ENCODE measurements at places on chromosomes 13 and 19. TPM values are rescaled to one million over a fixed set of nuclear protein-coding genes. Genes with fewer than 3 reads are reported as not detected.

The COX7A1 gene
- 66.7 TPM for total RNA-seq

The CGB1 gene
- not detected for total RNA-seq

The FXYD3 gene
- total RNA-seq = 434 TPM

The CEBPA gene
- total RNA-seq = 34.1 TPM

The SLC10A2 gene
- not detected for total RNA-seq

The KRTDAP gene
- total RNA-seq = not detected

The C19orf73 gene
- 2.4 TPM for total RNA-seq

The FGF22 gene
- 0.29 TPM for total RNA-seq

The KLK3 gene
- not detected for total RNA-seq

The C13orf42 gene
- total RNA-seq = not detected

The CACNG8 gene
- total RNA-seq = 0.08 TPM

The USHBP1 gene
- 7.2 TPM for total RNA-seq

The C1QTNF9B gene
- total RNA-seq = not detected

The SLC7A1 gene
- 84.8 TPM for total RNA-seq

The MTUS2 gene
- 5.1 TPM for total RNA-seq

The NANOS3 gene
- total RNA-seq = not detected

The TNFSF13B gene
- total RNA-seq = 3.7 TPM

The SERP2 gene
- 10.6 TPM for total RNA-seq

The NLRP11 gene
- total RNA-seq = not detected

The ZGLP1 gene
- 6.3 TPM for total RNA-seq

The GGN gene
- 0.86 TPM for total RNA-seq

The NAA16 gene
- 34.9 TPM for total RNA-seq

The PDX1 gene
- total RNA-seq = not detected

The UGGT2 gene
- 79.0 TPM for total RNA-seq

The ZNF677 gene
- 25.5 TPM for total RNA-seq

The LRP3 gene
- total RNA-seq = 15.0 TPM

The LYPD5 gene
- 5.9 TPM for total RNA-seq

The TRIM28 gene
- 329 TPM for total RNA-seq

The HPN gene
- total RNA-seq = 0.73 TPM

The GPR4 gene
- total RNA-seq = 5.1 TPM

The NLRP7 gene
- total RNA-seq = not detected

The CYP4F12 gene
- 98.1 TPM for total RNA-seq

The AMH gene
- 1.3 TPM for total RNA-seq

The AMER2 gene
- not detected for total RNA-seq

The C19orf81 gene
- total RNA-seq = 1.6 TPM

The FFAR1 gene
- total RNA-seq = not detected
